ENCODE measurements at places on chromosomes 5 and 9.

- no peak for DNase-seq
Measured at GRCh38 chr5:134813827-134814226, 31.9 kb upstream of the C5orf24 start.

DNA sequence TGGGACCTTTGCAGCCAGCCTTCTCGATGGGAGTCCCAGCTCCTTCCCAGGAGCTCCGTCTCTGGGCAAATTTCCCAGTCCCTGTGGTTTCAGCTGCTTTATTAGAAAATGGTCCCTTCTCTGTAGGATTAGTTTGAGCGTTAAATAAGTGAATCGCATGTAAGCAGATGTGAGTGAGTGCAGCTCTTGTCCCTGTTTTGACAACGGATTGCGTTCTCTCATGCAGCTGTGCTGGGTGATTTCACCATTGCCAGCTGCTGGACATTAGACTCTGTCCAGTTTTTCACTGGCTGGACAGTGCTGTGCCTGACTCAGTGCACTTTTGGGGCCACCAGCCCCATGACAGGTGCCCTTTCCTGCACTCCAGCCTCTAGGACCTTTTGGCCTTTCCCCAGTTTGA, 11.6 kb upstream of the CEL start:
- no peak for DNase-seq

DNA sequence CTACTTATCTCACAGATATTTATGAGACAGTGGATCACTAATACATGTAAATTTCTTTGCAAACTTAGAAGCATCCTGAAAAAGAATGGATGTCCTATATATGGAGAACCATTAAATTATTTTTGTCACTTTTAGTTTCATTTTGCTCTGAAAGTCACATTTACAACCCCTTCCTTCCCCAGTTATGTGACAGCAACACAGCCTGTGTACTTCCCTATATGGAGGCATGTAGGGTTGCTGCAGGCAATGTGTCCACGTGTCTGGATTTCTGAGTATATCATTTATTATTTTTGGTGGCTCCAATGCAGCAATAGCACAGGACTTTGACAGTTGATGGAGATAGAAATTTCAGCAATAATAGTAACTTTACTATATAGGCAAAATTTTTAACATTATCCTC, 156.4 kb downstream of the ST8SIA4 start:
- DNase-seq, result no peak

GRCh38 chr9:93965830-93966577, 10.8 kb upstream of the BARX1 start:
- DNase-seq, result no peak

Measured in KG1 (cell line).